B cell (primary cell): ENCODE measurements at places on chromosomes 2 and 18. TPM values are rescaled to one million over a fixed set of nuclear protein-coding genes. Genes with fewer than 3 reads are reported as not detected.
A peak's percentile ranks its signal among the peaks of the same experiment; 100 is the strongest.

DNA sequence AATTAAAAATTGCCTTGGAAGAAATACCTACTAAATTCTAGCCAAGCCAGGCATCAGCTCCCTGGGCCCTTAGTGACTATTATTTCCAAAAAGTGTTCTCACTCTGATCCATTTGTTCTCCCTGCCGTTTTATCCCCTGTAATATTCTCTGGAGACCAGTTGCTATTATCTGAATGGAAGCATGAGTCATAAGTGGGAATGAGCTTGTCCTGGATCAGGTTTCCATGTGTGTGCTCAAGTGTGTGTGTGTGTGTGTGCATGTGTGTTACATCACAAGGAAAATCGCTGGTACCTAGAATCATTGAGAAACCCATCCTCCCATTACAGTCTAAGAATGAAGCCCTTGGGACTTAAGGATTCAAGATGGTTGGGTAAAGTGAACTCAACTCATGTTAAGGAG lies 130.3 kb upstream of the CXCR4 start:
- no peak for DNase-seq

DNA sequence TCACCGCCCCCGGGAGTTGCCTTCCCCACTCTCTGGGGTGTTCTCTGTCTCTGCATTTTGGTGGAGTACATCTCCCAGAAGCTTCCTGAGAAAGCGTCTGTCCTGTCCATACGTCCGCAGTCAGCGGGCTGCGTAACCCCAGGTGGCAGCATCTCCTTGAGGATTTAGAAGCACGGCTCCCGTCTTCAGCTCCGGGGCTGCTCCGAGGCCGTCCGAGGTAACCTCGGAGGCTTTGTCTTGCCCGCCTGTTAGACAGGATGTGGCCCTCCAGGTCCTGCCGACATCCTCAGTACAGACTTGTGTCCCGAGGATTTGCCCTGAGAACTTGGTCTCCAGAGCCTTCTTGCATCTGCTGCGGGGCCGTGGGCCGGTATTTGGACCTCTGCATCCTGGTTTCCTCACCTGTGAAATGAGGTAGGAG lies 58.4 kb downstream of the CTDP1 start:
- no peak for DNase-seq

DNA sequence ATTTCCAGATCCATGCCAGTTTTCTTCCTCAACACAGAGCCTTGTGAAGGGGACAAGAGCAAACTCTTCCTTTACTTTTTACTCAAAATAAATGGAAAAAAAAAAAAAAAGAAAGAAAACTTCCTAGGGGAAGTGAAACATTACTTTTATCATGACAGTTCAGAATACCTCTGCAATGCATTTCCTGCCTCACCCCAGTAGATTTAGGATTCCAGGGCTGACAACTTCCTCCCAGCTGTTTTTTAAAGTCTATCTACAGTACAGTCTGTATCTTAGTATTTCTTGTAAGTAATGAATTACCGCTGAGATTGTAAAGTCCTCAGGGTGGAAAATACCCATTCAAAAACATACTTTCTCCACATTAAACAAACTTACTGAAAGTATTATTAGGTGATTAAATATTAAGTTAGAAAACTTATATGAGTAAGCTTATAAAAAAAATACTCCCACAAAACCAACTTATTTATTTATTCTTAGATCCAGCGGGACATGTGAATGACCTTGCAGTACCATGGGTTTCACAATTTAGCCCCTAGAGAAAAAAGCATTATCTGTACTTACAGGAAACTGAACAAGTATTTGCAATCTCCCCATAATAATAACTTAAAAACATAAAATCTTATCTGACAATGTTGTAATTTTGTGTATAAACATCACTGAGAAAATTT lies 117.7 kb downstream of the RBMS1 start:
- DNase-seq, result peak; percentile 32

GRCh38 chr2:54329482-54330161 lies 73.6 kb upstream of the TSPYL6 start:
- DNase-seq, result peak; percentile 13

MC4R gene
- polyA plus RNA-seq, result not detected in 2 replicates

TMEM200C gene
- polyA plus RNA-seq, result not detected in 2 replicates

POU3F3 gene
- 0.03 TPM in 1 of 2 replicates, not detected in the other for polyA plus RNA-seq

MEX3C gene
- polyA plus RNA-seq, result 29.1 and 35.3 TPM in 2 replicates

C2orf15 gene
- polyA plus RNA-seq, result 0.89 and 1.1 TPM in 2 replicates
